Activated T-cell treated with anti-CD3 and anti-CD28 coated beads for 1 hour (primary cell): ENCODE measurements at places on chromosomes 6 and 20.

DNA sequence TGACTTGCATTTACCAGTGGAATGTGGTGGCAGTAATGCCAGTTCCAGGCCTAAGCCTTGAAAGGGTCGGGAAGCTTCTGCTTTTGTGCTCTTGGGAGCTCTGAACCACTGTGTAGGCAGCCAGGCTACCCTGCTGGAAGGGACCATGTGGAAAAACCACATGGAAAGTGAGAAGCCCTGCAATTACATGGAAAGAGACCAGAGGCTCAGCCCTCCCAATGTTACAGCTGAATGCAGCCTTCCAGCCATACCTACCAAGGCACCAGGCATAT lies 14.9 kb upstream of the KCNB1 start:
- no peak for DNase-seq

DNA sequence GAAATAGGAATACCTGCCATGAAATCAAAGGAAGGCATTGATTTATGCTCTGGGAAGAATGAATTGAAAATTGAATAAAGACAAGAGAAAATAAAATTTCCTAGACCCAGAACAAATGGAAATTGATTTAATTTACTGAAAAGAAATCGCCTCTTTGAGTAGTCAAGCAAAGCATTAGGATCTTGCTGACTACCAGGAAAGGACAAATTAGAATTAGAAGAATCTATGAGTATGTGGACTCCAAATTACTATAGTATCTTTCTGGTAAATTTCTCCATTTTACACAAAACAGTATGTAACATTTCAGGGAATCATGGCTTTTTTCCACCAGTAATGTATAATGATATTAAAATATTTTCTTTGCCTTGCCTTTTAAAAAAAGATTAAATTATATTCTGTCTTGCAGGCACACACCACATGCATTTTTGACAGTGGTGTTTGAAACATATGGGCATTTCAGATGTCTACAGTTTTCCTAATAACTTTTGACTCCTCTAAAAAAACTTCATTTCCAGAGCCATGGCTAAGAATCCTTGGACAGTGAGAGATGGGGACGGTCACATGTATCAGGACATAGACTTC lies 768.7 kb upstream of the NRSN1 start:
- DNase-seq: no peak

DNA sequence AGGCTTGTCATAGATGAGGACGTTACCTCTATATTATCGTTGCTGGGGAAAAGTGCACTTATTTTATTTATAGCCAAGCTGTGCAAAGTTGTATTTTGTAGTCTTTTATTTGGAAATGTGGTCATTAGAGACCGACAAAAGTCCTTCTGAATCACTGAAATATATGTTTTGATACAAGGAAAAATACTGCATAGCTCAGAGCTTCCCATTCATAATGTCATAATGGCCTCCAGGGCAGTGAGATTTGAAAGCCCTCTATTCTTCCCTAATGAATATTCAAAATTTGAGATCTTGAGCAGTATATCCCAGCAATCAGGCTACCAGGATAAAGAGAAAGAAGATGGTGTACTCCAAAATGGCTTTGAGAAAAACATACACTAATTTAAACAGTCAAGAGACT lies 64.6 kb downstream of the CAP2 start:
- no peak for DNase-seq

- no peak for DNase-seq
Measured at GRCh38 chr20:13267231-13267630, 46.2 kb downstream of the ISM1 start.

GRCh38 chr6:17397764-17398194 lies 4.4 kb downstream of the CAP2 start:
- DNase-seq: no peak

DNA sequence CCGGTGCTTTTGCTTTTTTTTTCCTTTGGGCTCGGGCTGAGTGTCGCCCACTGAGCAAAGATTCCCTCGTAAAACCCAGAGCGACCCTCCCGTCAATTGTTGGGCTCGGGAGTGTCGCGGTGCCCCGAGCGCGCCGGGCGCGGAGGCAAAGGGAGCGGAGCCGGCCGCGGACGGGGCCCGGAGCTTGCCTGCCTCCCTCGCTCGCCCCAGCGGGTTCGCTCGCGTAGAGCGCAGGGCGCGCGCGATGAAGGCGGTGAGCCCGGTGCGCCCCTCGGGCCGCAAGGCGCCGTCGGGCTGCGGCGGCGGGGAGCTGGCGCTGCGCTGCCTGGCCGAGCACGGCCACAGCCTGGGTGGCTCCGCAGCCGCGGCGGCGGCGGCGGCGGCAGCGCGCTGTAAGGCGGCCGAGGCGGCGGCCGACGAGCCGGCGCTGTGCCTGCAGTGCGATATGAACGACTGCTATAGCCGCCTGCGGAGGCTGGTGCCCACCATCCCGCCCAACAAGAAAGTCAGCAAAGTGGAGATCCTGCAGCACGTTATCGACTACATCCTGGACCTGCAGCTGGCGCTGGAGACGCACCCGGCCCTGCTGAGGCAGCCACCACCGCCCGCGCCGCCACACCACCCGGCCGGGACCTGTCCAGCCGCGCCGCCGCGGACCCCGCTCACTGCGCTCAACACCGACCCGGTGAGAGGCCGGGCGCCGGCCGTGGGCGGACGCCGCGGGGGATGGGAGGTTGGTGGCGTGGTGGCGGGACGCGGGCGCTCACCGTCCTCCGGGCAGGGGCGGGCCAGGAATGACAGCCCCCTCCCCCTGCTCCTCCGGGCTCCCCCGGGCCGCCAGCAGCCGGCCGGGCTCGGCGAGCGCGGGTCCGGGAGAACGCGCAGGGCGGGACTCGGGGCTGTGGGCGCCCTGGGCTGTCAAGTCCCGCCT lies 606 bp downstream of the ID4 start:
- no peak for DNase-seq

DNA sequence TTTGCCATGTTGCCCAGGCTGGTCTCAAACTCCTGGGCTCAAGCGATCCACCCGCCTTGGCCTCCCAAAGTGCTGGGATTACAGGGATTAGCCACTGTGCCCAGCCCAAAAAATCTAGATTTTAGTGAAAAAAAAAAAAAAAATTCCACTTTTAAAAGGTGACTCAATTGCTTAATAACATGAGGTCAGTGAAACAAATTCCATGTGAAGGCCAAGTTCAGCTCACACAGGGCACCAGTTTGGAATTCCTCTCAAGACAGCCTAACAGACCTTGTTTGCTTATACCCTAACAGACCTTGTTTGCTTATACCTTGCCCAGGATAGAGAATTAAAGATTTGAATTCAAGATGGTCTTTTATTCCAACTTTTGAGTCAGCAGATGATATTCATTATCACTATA lies 5.1 kb downstream of the RRBP1 start:
- DNase-seq: no peak

DNA sequence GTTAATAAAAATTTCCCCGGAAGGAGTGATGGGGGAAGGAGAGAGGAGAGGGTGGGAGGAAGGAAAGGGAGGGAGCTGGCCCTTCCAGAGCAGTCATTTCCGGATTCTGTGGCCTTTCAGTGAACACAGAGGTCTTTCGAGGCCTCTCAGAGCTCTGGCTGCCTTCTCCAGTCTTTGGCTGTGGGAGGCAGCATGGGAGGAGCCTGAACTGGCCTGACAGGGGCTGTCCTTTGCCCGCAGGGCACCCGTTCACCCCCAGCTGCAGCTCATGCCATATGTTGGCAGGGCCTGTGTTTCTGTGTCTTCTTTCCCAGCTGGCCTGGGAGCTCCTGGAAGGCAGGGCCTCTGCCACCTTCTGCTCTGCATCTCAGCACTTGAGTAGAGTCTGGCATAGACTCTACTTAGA lies 95.5 kb downstream of the PPP1R14C start:
- no peak for DNase-seq

GRCh38 chr20:41865938-41866337 lies 247.8 kb upstream of the CHD6 start:
- no peak for DNase-seq

GRCh38 chr6:106094261-106094963 lies 8.3 kb downstream of the PRDM1 start:
- DNase-seq: no peak

DNA sequence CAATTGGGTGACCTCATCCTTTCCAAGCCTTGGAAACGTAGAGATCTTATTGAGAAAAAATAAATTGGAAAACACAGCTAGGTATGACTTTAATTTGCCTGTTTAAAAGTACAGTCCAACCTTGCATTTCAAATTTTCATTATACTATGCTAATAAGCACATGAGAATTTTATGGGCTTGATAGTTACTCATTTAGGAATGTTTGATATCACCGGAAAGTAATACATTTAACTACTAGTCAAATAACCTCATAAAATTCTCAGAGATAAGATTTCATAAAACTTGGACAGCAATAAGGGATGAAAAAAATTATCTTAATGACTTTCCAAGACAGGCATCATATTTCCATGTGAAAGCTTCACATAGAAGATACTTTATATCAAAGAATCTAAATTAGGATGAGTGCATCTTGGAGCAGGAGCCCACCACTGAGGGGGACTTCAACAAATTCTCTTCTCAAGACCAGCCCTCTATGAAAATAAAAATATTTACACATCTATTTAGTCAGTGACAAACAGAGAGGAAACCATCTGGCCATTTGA lies 236.3 kb downstream of the EPHA7 start:
- no peak for DNase-seq

- no peak for DNase-seq
Measured at GRCh38 chr20:49112596-49113274, 66.6 kb downstream of the CSE1L start.

- no peak for DNase-seq
Measured at GRCh38 chr6:42498473-42499128, 46.9 kb upstream of the TRERF1 start.

DNA sequence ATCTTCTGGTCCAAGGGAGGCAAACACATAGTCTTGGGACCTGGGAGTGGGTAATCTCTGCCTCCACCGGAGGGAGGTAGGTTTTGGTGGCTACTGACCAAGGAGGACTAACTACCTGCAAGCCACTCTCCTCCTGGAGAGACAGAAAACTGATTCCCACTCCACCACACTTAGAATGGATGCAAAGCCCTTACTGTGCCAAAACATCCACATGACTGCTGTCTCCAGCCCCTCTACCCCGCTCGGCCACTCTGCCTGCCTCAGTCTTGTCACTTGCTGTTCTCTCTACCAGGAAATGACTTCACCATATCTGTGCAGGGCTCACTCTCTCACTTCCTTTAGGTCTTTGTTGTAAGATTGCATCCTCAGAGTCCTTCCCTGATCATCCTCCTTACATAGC lies 129.5 kb upstream of the ARG1 start:
- DNase-seq: peak; percentile 9

DNA sequence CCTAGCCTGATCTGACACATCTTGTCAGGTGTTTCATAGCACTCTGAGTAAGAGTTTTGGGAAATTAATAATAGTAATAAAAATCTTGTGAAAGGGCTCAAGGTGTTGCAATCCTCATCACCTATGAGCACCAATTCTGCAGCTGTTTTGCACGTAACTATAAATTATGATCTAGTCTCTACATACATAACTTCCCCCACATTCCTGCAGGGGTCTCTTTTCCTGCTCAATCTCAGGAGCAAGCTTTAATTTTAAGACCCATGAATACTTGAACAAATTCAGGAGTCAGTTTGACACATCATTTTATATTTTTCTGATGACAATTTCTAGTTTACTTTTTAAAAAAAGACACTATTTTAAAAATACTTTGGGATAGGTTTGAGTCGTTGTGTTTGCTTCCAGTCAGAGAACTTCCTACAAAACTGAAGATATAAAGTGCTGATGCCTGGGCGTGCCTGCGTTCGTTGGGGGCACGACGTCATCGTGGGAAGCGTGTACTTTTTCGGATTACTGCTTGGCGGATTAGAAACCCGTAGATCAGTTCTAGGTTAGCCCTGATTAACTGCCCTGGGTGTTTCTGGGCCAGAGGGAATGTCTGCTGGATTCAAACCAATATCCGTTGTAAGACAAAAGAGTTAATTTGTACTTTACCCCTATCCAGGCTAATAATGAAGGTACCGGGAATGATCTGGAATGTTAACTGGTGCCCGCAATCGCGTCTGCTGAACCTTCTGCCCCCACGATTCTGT lies 1.0 kb upstream of the E2F3 start:
- DNase-seq: no peak

- DNase-seq: no peak
Measured at GRCh38 chr20:17646961-17647301, 35.1 kb downstream of the RRBP1 start.

DNA sequence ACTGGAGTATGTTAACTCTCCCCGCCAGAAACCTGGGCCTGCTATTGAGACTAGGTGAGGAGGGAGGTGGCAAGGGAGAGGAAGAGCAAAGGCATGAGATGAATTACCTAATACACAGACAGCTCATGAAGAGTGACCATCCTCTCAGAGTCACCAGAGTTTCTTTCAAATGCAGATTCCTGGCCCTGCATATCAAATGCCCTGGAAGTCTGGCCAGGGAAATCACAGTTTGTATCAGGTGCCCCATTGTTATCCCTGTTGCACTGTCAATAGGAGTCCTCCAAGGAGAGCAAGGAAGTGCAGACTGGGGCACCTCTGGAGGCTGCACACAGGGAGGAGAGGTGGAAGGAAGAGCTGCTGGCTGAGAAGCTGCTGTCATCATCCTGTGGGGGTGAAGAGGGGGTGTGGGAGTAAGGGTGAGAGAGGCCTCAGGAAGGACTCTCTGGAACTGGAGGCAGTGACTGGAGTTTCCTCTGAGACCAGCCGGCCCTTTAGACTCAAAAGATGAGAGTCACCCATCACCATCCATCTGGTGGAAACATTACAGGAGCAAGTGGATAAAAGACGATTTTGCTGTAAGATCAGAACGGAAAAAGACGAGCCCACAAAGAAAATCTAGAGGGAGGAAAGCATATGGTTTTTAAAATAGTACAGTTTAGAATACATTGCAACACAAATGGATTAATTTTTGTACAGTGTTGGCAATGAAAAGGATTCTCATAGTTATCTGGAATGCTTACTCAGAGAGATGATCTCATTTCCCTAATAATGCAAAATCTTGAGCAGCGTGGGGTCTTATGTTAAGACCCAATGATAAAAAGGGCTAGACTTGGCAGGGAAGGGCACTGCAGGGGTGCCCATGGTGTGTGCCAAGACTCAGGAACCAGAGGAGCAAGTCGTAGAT lies 268.1 kb downstream of the UST start:
- no peak for DNase-seq

DNA sequence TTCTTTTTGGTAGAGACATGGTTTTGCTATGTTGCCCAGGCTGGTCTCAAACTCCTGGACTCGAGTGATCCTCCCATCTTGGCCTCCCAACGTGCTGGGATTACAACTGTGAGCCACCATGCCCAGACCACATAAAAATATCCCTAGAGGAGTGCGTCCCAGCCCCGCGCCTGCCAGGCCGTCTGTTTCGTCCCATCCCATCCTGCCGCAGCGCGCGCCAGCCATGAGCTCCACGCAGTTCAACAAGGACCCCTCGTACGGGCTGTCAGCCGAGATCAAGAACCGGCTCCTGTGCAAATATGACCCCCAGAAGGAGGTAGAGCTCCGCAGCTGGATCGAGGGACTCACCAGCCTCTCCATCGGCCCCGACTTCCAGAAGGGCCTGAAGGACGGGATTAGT lies 16.6 kb upstream of the AMD1 start:
- DNase-seq: no peak
